ENCODE measurements at places on chromosomes 5 and 9.

- DNase-seq: no peak
Observed at GRCh38 chr5:158813275-158813674, 286.4 kb downstream of the EBF1 start.

- DNase-seq: no peak
Observed at GRCh38 chr9:109166171-109166770, 778 bp downstream of the FRRS1L start.

DNA sequence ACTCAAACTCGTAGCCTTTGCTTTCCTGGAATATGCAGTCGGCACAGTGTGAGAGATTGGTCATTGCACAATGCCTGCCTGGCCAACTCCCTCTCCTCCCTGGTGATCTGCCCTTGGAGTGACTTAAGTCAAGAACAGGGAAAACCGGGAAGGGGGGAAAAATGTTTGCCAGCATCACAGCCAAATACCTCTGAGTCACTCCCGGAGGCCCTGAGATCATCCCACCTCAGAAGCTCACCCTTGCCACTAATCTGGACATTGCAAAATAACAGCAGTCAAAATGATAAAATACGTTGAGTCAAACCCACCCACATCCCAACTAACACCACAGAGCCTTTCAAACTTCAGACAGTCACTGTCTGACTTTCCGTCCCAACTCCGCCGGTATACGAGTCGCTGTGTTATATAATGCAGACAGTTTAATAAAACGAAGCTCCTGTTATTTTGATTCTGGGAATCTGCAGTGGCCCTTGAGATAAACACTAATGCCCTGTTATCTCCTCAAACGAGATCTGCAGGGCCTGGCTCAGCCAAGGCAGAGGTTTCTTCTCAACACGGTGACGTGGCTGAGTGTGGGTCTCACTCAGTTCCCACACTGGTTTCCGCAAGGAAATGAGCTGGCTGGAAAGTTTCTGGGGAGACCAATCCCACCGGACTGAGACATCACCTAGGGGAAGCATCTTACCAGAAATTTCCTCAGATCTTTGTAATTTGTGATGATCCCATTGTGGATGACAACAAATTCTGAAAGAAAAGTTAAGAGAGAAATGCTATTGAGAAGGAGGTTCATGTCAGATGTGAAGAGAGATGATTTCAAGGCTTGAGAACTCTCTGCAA is 22.1 kb downstream of the GFPT2 start:
- DNase-seq: peak; percentile 94

DNA sequence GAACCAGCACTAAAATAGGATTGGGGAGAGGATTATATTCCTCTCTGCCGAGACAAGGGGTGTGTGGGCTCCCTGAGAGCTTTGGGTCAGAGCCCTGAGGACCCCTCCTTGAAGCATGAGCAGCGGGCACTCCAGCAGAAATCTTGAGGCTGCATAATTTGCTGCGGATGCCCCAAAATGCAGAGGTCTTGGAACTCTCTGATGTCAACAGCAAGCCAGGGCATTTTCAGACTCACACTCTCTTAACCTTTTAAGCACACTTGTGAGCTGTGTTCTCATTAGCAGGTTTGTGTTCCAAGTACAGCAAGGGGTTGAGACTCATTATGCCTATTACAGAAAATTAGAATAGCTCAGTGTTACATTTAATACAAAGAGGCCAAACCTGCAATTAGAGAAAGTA is 513.0 kb upstream of the ADAMTS16 start:
- no peak for DNase-seq

- no peak for DNase-seq
Observed at GRCh38 chr9:133927041-133927440, 65.1 kb downstream of the VAV2 start.

GRCh38 chr5:143055596-143056338 is 285.6 kb downstream of the ARHGAP26 start:
- no peak for DNase-seq

- DNase-seq: no peak
Observed at GRCh38 chr5:159403906-159404681, 73.8 kb upstream of the IL12B start.

DNA sequence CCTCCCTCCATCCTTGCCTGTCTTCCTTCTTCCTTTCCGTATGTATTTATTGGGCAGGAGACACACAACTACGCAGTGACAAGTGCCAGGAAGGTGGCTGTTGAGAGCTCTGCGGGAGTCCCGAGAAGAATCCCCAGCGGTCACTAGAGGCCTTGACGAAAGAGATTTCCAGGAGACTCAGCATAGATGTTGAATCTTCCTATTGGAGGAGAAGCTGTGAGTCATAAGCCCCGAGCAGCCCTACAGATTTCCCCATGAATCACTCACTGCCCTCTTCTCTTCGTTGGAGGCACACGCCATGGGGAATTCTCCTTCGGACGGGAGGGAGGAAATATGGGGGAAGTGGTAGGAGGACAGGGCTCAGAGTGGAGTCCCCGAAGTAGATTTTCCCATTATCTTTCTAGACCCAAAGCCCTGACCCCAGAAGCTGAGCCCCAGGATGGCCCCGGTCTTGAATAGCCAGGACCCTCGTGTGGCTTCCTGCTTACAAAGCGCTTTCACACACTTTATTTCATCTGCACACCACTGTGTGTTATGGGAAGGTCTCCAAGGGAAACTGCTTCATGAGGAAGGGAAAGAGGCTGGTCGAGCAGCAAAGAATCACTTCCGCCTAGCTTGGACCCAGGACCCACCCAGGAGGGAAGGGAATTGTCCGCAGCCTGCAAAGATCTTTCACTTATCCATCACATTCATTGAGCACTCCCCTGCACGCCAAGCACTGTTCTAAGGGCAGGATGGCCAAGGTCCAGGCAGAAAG is 12.7 kb downstream of the DUSP1 start:
- peak; percentile 86 for DNase-seq
